Esophagus (tissue), 2 donors: ENCODE measurements at places on chromosomes 3 and 15. TPM values are rescaled to one million over a fixed set of nuclear protein-coding genes. Genes with fewer than 3 reads are reported as not detected.

PATL2 gene
- 0.33 TPM for polyA plus RNA-seq

ARGFX gene
- not detected for polyA plus RNA-seq

ANP32A gene
- 45.5 TPM for polyA plus RNA-seq

RPP25 gene
- 7.4 TPM for polyA plus RNA-seq

MME gene
- polyA plus RNA-seq = 0.12 TPM

FHIT gene
- polyA plus RNA-seq = 5.0 TPM

SMCO1 gene
- not detected for polyA plus RNA-seq

KNG1 gene
- polyA plus RNA-seq = not detected

BSN gene
- 0.08 TPM for polyA plus RNA-seq

MESP1 gene
- 0.08 TPM for polyA plus RNA-seq

GPR87 gene
- 75.3 TPM for polyA plus RNA-seq

AADACL2 gene
- polyA plus RNA-seq = 0.12 TPM

CD276 gene
- polyA plus RNA-seq = 9.3 TPM

CNTN4 gene
- polyA plus RNA-seq = 0.54 TPM

SFMBT1 gene
- 2.3 TPM for polyA plus RNA-seq

PLCB2 gene
- 7.3 TPM for polyA plus RNA-seq

ARRDC4 gene
- polyA plus RNA-seq = 5.2 TPM

KLHL6 gene
- polyA plus RNA-seq = 0.26 TPM

PLA2G4E gene
- 2.5 TPM for polyA plus RNA-seq

CHRD gene
- polyA plus RNA-seq = 3.0 TPM

MUC20 gene
- polyA plus RNA-seq = 49.6 TPM

XRN1 gene
- 4.9 TPM for polyA plus RNA-seq

FANCD2OS gene
- not detected for polyA plus RNA-seq

TMEM158 gene
- polyA plus RNA-seq = 1.7 TPM

GOLGA6L7 gene
- not detected for polyA plus RNA-seq

LRRC2 gene
- polyA plus RNA-seq = 0.13 TPM

GOLGA8J gene
- polyA plus RNA-seq = not detected

CYB561D2 gene
- 21.8 TPM for polyA plus RNA-seq

OR4M2 gene
- polyA plus RNA-seq = not detected

KIF15 gene
- 4.3 TPM for polyA plus RNA-seq

TMEM41A gene
- 10.0 TPM for polyA plus RNA-seq

COLQ gene
- polyA plus RNA-seq = 0.47 TPM

LRRC34 gene
- polyA plus RNA-seq = 0.20 TPM

SCG5 gene
- 0.35 TPM for polyA plus RNA-seq

CYP19A1 gene
- polyA plus RNA-seq = 0.05 TPM

PHC3 gene
- 3.4 TPM for polyA plus RNA-seq

SLC2A2 gene
- polyA plus RNA-seq = not detected

C3orf85 gene
- not detected for polyA plus RNA-seq

PLA1A gene
- polyA plus RNA-seq = 1.1 TPM

LIPH gene
- polyA plus RNA-seq = 14.2 TPM

PPARG gene
- 2.6 TPM for polyA plus RNA-seq

TLR9 gene
- 0.10 TPM for polyA plus RNA-seq

ERICH6 gene
- polyA plus RNA-seq = not detected

SLC12A8 gene
- 2.7 TPM for polyA plus RNA-seq

ZNF385D gene
- polyA plus RNA-seq = 0.52 TPM

ADCY5 gene
- 4.4 TPM for polyA plus RNA-seq

KBTBD13 gene
- polyA plus RNA-seq = not detected

OR5K2 gene
- polyA plus RNA-seq = not detected

KIF23 gene
- 8.1 TPM for polyA plus RNA-seq
